NCI-H1436 (cell line): ENCODE measurements at places on chromosomes 7 and 10.

DNA sequence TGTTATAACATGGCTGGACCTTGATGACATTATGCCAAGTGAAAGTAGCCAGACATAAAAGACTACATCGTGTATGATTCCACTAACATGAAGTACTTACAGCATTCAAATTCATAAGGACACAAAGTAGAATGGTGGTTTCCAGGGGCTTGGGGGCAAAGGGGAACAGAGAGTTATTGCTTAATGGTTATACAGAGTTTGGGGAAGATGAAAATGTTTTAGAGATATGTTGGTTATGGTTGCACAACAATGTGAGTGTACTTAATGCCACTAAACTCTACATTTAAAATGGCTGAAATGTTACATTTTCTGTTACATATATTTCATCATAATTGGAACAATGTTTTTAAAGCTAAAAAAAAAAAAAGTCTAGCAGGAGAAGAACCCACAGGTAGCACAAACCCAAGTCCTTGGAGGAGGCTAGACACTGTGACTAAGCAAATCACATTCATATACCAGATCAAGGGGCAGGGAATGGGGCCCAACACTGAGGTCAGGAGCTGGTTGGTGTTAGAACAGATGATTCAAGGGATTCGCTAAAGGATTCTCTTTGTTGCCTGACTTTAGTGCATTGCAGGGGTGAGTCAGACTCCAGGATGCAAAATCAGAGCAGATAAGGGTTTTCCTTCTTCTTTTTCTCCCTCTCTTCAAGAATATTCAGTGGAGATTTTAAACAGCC is 25.1 kb upstream of the AOAH start:
- DNase-seq, result no peak

DNA sequence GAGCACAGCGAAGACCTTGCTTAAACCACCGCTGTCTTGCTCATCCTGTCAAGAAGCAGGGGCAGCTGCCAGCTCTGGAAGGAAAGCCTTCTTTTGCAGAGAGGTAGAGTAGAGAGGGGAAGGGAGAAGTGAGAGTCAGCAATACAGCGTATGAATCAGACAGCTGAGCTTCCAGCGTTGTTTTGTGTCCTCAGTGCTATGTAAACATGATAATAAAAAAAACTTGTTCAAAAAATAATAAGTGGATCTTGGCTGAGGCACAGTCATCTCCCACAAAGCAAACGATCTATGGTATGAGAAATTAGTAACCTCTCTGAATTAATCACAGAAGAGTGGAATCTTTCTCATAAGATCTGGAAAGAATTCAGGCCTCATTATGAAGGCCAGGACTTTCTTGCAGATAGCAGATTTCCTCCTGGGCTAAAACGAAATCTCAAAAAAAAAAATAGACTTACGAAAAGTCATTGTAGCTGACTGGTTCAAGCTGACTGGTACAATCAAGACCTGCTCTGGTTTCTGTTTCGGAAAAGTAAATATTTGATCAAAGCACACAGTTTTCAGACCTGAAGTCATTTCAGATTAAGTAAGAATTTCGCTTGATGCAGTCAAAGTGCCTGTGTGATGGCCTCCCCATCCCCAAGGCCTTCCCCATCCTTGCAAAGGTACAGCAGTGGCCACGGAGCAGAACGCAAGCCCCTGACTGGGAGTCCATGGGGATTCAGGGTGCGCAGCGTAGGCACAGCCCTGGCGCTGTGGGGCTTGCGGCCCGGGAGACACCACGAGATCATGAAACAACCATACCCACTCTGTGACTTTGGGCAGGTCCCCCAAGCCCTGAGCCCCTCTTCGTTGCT is 29.4 kb downstream of the CHST15 start:
- no peak for DNase-seq

DNA sequence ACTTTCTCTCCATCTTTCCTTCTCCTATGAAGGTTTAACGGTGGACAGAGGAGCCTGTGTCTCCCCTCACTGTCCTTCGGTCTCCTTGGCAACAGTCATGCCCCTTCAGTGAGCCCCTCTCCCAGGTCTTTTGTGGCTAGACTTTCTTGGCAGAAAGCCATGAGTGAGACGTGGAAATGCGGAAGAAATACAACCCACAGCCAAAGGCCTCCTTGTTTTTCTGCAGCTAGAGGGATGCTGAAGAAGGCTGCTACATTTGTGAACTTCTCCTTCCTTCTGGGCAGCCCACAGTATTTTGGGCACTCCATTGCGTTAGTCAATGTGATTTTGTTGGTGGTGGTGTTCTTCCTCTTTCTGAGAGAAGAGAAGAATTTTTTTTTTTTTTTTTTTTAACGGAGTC is 333.7 kb upstream of the PODXL start:
- no peak for DNase-seq

- DNase-seq, result no peak
These were observed 25.6 kb downstream of the KIFBP start for GRCh38 chr10:69014171-69014570.

DNA sequence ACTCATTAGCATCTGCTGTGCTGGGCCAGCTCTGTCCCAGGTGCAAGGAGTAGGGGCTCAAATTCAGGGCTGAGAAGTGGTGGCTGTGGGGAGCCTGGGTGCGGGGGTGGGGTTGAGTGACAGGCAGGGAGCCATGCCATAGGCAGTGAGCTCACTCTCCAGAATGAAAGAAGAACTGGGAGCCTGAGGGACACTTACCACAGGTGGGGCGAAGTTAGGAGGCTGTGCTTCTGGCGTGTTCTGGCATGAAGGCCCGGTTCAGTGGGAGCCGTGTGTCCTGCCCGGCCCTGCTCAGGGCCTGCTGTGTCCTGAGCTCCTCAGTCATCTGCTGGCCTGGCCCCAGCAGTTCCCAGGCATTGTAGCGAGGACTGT is 62.5 kb downstream of the MKI67 start:
- DNase-seq, result no peak

GRCh38 chr10:60043561-60044241 is 137.3 kb upstream of the CCDC6 start:
- DNase-seq, result no peak

- DNase-seq, result no peak
These were observed 35.9 kb downstream of the SVIL start for GRCh38 chr10:29598851-29599311.

- no peak for DNase-seq
These were observed 7.9 kb upstream of the NOM1 start for GRCh38 chr7:156941393-156942182.

- DNase-seq, result no peak
These were observed 170.1 kb downstream of the GATA3 start for GRCh38 chr10:8224591-8224990.

- no peak for DNase-seq
These were observed 860 bp upstream of the WDR86 start for GRCh38 chr7:151410405-151411390.

DNA sequence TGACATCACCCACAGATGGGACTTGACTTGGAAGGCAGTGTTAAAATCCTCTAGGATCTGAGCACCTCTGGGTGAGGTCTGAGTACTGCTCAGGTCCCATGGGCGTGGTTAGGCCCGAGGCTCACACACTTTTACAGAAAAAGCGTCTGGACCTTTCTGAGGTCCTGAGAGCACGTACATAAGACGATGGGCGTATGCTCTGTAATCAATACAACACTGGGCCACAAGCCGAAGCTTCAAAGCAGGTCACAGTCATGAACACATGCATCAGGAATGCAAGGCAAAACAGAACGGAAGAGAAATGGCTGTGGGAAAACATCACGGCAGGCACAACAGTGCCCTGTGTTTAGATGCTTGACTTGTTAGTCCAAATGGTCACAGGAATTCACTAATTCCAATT is 112.2 kb downstream of the LARP4B start:
- no peak for DNase-seq

- no peak for DNase-seq
These were observed 75.6 kb upstream of the INSIG1 start for GRCh38 chr7:155222061-155222460.

GRCh38 chr7:42241424-42241823 is 4.4 kb upstream of the GLI3 start:
- DNase-seq, result no peak

DNA sequence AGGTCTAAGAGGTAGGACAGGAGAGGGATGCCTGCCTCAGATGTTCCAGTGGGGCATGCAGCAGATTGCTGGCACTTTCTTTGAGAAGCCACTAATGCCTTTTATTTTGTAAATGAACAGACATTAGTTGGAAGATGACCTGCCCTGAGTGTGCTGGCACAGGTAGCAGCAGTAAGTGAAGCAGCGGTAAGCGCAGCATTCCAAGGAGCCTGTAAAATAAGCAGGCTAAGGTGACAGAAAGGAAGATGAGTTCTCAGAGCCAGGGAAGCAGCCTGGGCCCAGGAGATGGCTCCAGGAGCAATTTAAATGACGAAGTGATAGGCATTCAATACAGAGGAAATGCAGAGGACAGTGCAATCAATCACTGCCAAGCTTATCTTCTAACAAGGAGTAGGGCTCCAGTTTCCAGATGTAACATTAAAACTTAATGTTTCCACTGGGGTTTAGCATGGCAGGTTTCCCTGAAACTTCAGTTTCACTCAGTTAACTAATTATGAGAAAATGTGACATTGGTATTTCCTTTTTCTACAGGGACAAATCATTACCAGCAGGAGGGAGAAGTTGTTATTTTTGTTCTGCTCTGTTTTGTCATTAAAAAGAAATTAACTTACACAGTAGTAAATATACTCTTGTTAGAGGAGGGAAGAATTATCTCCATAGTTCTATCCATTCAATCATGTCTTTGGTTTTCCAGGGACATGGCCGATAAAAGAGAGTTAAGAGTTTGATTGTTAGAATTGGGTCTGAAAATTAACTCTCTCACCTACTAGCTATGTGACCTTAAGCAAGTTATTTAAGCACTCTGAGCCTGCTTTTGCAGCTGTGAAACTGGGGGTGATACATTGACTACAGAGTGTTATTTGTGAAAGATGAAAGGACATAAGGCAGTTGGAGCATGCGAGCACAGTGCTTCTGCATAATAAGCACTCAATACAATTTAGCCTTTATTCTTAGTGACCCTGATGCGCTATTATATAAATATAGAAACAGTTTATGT is 96.6 kb upstream of the PTN start:
- DNase-seq, result no peak

GRCh38 chr10:536371-536925 is 153.0 kb downstream of the DIP2C start:
- no peak for DNase-seq

DNA sequence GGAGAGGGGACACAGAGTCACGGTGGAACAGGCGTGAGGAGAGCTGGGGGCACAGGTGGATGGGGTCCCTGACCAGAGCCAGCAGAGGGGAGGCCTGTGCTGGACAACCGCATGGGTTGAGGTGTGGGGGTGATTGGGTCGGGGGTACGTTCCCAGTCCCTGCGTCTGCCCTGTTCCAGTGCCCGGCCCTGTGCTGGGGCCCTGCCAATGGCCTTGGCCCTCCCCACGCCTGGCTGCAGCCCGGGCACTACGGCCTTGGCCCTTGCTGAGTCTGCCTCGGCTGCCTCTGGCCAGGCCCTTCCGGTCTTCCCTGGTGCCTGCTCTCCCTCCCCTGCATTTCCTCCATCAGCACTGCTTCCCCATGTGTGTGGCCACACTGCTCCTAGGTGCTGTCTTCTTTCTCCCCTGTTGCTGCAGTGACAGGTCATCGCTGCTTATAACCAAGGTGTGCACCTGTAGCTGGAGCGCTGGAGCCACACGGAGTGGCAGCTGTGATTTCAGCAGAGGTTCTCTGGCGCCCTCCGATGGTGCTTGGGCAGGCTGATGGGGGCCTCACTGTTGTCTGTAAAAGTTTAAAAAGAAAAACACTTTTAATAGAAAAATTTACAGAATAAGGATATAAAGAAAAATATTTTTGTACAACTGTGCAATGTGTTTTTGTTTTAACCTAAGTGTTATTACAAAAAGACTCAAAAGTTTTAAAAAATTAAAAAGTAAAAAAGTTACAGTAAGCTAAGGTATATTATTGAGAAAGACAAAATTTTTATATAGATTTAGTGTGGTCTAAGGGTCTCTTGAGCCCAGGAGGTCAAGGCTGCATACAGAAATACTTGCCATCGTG is 45.2 kb upstream of the BHLHA15 start:
- peak; percentile 30 for DNase-seq

DNA sequence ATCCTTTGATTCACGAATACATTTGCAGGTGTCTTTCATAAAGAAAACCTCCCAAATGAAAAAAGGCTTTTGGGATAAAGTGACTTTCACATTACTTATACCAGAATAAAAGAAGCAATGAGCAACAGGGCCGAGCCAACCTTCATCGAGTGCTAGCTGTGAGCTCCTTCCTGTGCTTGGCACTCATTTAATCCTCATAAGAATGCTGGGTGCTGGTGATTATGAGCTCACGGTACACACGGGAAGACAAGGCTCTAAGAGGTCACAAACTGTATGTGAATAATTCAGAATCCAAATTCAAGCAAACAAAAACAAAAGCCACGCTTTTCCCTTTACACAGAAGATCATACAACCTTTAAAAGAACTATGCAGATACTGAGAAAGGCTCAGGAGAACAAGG is 156.2 kb downstream of the COBL start:
- DNase-seq, result no peak

GRCh38 chr10:123618224-123618623 is 47.9 kb upstream of the GPR26 start:
- DNase-seq, result no peak

- DNase-seq, result no peak
These were observed 325.6 kb downstream of the PHTF2 start for GRCh38 chr7:78124216-78124615.

GRCh38 chr10:4234661-4235060 is 449.7 kb upstream of the KLF6 start:
- no peak for DNase-seq

DNA sequence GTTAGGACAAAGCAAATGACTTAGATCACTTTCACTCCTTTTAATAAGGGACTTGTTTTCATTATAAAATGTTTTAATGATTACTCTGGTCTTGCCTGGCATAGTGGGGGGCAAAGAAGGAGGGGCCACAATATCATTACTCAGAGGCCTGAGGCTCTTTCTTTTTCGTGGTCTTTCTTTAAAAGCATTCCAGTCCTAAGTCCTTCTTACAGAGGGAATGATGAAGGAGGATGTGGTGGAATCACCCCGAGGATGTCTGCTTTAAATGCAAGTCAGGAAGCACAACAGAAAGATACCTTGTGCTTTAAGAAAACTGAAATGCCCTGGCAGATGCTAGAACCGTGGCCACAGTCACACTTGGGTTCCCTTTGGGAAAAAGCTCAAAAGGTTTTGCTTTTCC is 379.1 kb downstream of the INHBA start:
- no peak for DNase-seq

DNA sequence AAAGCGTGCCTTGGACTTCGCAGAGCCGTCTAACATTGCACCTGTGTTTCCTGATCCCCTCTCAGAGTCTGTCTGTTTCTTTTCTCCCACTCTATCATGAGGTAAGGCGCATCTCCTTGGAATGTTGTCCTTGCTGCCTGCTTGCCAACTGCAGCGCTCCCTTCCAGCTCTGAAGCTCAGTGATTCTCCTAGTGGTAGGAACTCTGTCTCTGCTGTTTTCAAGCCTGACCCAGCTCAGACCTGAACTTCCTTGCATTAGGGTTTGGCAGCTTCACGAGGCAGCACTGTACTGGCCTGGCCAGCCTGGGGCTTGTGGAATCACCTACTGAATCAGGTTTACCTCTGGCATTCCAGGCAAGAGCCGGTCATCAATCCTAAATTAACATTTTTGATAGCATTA is 123.9 kb downstream of the CREB5 start:
- DNase-seq, result no peak

- no peak for DNase-seq
These were observed 410.7 kb downstream of the POM121L12 start for GRCh38 chr7:53446170-53446569.

GRCh38 chr10:57898231-57898630 is 369.5 kb downstream of the IPMK start:
- no peak for DNase-seq

- no peak for DNase-seq
These were observed 105.6 kb upstream of the MYO3A start for GRCh38 chr10:25828475-25828874.

- DNase-seq, result no peak
These were observed at the start of gene NPY for GRCh38 chr7:24283897-24284698. TSS of gene NPY (plus strand) at chr7:24284190. CDS start at chr7:24285241, 1,051 bp downstream.
